ENCODE measurements at places on chromosomes 2 and 18.

- DNase-seq = no peak
Observed at GRCh38 chr2:151853070-151853758, 25.0 kb upstream of the ARL5A start.

GRCh38 chr2:238586931-238587775, 160.4 kb downstream of the ASB1 start:
- no peak for DNase-seq

- no peak for DNase-seq
Observed at GRCh38 chr18:46555724-46556123, 101.3 kb downstream of the LOXHD1 start.

GRCh38 chr18:46756559-46757201, at the start of gene ST8SIA5:
Gene ST8SIA5 (minus strand): TSS chr18:46757053. CDS start chr18:46756508, 545 bp downstream.
- DNase-seq = no peak

DNA sequence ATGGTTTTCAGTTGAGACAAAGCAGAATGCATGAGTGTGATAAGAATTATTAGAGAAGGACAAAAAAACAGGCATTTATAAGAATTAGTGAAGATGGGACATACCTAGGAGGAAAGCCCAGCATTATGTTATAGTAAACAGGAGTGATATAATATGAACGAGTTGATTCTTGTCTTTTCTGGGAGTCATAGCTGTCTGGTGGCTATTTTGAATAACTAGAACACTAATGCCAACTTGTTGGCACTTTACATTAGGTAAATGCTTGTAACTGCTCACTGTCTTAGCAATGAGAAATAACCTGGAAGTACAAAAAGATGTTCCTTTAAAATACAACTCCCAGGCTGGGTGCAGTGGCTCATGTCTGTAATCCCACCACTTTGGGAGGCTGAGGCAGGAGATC, 540.8 kb upstream of the SPHKAP start:
- no peak for DNase-seq

GRCh38 chr2:16621316-16621715, 44.3 kb downstream of the CYRIA start:
- no peak for DNase-seq

Measured in stimulated activated CD8-positive, alpha-beta memory T cell treated with anti-CD3 and anti-CD28 coated beads, Interleukin-4, amount 100 ng/mL, for 24 hours (primary cell).